ENCODE measurements at places on chromosomes 13 and 19. TPM values are rescaled to one million over a fixed set of nuclear protein-coding genes. Genes with fewer than 3 reads are reported as not detected.

GRCh38 chr13:99265162-99265800 is 7.1 kb upstream of the GPR18 start:
- DNase-seq = no peak

GRCh38 chr19:41702171-41702651 is 6.2 kb upstream of the CEACAM5 start:
- DNase-seq = no peak

- DNase-seq = no peak
Observed at GRCh38 chr13:44474122-44474910, 100.7 kb downstream of the SERP2 start.

DNA sequence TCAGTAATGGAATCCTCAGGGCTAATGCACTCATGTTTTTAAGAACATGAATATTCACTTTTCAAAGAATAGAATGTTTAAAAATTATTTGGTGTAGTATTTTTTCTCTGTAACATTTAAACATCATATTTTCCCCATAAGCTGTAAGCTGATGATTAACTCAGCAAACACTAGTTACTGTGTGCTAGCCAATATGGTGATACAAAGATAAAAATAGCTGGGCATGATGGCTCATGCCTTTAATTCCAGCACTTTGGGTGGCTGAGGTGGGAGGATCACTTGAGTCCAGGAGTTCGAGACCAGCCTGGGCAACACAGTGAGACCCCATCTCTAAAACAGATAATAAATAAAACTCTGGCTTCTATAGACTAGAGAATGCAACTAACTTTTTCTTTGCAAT is 13.2 kb downstream of the RNF17 start:
- no peak for DNase-seq

PEX11G gene
- polyA plus RNA-seq = 5.2 TPM

DNA sequence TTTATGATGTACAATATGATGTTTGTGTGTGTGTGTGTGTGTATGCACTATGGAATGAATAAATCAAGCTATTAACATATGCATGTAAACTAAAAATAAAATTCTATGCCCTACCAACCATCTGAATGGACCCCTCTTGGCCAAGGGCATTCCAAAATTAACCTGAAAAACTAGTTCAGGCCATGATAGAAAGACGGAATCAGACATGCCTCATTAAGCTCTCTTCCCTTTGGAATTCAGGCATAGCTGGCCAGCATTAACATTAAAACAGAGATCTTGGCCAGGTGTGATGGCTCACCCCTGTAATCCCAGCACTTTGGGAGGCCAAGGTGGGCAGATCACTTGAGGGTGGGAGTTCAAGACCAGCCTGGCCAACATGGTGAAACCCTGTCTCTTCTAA is 18.3 kb upstream of the SLC1A6 start:
- no peak for DNase-seq

DNA sequence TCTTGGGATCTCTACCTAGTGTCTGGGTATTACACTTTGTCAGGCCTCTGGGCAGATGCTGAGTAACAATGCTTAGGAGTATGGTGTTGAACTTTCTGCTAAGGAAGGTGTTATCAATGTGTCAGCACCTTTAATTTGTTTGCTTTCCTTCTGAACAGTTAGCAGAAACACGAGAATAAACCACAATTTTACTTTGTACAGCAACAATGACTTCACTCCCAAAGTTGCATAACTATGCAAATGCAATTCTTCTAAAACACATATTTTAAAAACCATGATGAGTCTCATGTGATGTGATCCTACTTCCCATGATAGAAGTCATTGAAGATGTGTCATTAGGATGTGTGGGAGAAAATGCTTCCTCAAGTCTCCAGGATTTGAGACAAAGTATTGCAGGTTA is 155.0 kb downstream of the POSTN start:
- no peak for DNase-seq

DNA sequence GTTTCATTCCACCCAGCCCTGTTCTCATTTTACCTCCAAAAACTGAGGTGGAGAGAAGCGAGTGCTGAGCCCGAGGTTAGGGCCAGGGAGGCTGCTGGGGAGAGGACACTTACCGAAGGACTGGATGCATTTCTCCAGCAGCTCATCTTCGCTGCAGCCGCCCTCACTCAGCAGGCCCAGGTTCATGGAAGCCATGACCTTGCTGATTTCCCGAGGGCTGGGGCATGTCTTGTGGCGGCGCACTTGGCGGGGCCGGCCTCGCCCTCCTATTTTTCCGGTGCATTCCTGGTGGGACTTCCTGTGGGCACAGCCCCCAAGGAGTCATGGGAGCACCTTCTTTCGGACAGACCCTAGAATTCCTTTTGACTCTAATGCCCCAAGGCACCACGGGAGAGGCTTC is 4.2 kb downstream of the RASGRP4 start:
- no peak for DNase-seq

MISP3 gene
- polyA plus RNA-seq = 2.6 TPM

DNA sequence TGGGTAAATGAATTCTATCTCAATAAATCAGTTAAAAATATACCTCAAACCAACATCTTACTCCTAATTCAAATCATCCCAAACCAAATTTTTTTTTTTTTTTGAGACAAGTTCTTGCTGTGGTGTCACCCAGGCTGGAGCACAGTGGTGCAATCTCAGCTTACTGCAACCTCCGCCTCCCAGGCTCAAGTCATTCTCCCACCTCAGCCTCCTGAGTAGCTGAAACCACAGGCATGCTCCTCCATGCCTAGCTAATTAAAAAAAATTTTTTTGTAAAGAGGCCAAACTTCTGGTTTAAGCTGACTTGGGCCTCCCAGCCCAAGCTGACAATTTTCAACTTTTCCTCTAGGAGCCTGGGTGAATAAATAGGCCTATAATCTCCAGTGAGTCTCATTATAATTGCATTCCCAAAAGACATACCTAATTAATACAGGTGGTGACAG is 22.1 kb upstream of the OLFM2 start:
- no peak for DNase-seq

STOML3 gene
- polyA plus RNA-seq = not detected

SMIM24 gene
- not detected for polyA plus RNA-seq

SIGLEC10 gene
- polyA plus RNA-seq = 10.6 TPM

DNA sequence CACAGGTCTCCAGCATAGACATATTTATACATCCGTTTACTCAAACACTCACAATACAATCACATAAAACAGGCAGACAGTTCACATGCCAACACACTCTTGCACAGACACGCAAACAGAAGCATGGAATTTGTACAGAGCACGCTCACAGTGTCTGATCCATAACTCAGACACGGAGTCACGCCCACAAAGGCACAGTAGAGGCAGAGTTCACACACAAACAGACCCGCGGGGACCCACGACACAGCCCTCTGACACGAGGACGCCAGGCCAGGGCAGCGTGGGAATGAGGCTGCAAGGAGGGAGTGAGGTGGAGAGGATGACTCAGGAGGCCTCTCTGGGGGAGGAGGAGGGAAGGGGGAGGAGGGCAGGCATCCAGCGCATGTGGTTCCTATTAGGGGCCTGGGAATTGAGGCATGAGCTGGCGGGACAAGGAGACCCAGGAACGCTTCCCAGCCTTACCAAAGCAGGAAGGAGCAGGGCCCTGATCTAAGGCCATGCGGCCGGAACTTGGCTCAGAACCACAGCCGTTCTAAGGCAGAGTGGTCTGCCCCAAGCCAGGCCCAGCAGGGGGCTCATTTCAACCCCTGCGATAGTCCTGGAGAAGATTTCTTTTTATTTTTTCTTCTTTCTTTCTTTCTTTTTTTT is 9.1 kb upstream of the OLFM2 start:
- peak; percentile 81 for DNase-seq

DNA sequence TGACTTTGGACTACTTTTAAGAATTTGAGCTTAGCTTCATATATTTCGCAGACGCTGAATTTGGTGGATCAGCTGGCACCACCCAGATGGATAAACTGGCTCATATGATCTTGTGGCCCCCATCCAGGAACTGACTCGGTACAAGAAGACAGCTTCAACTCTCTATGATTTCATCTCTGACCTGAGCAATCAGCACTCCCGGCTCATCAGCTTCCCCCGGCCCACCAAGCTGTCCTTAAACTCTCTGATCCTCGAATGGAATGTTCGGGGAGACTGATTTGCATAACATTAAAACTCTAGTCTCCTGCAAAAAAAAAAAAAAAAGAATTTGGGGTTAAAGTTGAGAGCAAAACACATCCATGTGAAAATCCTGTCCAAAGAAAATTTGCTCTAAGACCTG is 71.4 kb upstream of the IRS2 start:
- DNase-seq = no peak

- DNase-seq = no peak
Observed at GRCh38 chr13:48853728-48854102, 122.0 kb upstream of the FNDC3A start.

GRCh38 chr19:29587059-29587458 is 19.0 kb upstream of the POP4 start:
- DNase-seq = no peak

GRCh38 chr13:32047088-32047487 is 15.5 kb downstream of the FRY start:
- no peak for DNase-seq

C1QTNF9B gene
- 0.49 TPM for polyA plus RNA-seq

DNA sequence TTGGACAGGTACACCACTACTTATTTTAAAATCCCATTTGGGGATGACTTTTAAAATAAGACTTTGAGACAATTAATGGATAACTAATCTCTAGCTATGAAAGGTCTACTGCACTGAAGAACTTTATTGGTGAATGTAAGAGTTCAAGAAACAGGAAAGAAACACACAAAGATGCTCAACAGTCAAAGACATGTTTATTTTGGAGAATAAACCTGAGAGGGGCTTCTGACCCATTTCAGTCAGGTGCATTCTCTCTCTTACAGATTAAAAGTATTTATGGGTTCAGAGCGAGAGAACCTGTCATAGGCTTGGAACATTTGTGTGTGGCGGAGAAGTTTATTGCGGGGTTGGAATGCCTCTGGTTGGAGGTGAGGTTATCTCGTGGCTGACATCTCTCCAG is 94.3 kb upstream of the USP29 start:
- DNase-seq = no peak

DNA sequence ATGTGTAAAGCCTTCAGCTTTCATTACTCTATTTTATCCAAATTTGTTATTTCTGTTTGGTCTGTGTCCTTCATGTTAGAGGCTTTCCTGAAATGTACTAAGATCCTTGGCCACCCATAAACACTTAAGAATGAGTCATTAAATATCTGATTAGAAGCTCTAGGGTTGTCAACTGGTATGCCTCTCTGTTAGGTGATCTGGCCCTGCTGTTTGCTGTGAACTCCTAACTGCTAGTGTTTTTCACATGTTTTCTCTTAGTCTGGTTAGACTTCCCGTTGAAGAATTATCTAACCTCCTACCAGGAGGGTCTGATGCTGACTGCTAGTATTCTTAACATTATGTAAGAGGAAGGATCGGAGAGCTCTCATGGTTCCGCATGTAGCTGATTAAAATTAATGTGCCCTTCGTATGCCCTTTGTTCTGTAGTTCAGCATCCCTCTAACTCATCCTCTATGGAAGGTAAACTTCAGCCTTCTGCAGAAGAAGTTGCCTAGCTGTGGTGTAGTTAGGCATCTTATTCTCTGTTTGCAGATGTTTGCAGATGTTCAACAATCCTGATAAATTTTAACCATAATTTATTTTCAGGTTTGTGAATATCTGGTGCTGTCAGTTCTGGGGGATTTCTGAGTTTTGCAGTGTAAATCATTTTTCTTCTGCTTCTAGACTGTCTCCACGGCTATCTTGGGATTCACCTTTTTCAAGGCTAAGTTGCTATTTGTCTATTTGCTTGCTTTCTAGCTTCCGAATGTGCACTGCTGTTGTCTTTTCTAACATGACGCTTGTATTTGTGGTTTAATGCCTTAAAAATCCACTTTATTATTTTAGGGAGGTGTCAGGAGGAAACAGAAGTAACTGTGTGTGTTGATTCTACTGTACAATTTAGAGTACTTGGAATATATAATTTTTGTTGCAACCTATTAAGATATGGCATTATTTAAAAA is 207.2 kb upstream of the SPRY2 start:
- DNase-seq = no peak

GRCh38 chr13:99528547-99528946 is 27.3 kb downstream of the TM9SF2 start:
- DNase-seq = no peak

DNA sequence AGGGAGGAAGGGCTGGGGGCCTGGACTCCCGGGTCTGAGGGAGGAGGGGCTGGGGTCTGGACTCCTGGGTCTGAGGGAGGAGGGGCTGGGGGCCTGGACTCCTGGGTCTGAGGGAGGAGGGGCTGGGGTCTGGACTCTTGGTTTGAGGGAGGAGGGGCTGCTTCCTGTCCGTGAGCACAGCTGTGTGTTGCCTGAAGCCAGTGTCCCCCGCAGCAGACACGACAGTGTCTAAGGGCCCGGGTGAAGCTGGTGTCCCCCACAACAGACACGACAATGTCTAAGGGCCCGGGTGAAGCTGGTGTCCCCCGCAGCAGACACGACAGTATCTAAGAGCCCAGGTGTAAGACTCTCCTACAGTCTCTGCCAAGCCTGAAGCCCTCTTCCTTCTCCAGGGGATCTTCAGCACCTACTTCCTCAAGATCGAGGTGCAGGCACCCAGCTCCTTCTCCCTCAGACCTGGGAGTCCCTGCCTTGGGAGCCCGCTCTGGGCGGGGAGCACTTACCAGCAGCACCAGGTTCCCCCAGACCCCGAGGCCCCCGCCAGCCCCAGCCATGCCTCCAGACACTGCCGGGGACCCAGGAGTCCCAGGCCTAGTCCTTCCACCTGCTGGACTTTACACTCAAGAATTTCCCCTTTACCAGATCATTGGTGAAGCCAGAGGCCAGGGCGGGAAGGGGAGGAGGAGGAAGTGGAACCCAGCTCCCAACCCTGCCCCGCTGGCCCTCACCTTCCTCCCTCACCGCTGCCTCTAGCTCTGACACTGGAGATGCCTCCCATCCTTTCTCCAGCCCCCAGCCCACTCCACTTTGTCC is at the start of gene PTPRH:
TSS of gene PTPRH (minus strand) at position 622 of the 813 bp plus-strand sequence. CDS start at position 554, 68 bp downstream.
- DNase-seq = no peak

DNA sequence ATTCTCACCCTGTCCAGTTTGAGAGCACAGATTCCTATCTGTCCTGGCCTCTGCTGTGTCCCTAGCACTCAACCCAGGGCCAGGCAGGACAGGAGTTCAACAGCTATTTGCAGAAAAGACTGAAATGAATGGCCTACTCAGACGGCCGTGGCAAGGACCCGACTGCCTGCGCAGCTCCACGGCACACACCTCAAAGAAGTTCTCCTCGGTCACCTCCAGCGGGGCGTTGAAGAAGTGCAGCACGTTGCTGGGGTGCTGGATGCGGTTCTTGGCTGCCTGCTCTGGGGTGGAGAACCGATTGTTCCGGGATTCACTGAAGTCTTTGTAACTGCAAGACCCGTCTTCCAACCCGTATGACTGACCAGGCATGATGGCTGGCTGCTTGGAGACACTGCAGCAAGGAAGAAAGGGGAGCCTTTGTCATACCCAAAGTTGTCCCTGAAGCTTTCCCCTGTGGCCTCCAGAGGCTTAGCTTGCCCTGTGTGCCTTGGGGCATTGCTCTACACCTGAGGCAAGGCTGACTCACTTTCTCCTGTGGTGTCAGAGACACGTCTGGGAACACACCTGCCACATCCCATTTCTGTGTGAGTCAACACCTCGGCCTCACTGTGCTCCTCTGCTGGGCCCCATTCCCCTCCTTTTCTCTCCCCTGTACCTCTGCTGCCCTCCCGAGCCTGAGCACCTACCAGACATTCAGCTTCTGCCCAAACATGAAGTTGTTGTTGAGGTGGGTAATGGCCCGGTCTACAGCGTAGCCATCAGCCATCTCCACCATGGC is 6.8 kb upstream of the ECH1 start:
- no peak for DNase-seq

Measured in urinary bladder (tissue), 4 donors.